Lung (tissue), 17 donors: ENCODE measurements at places on chromosomes 7 and 10. TPM values are rescaled to one million over a fixed set of nuclear protein-coding genes. Genes with fewer than 3 reads are reported as not detected.

Gene TET1
- total RNA-seq: 23.5 TPM

DNA sequence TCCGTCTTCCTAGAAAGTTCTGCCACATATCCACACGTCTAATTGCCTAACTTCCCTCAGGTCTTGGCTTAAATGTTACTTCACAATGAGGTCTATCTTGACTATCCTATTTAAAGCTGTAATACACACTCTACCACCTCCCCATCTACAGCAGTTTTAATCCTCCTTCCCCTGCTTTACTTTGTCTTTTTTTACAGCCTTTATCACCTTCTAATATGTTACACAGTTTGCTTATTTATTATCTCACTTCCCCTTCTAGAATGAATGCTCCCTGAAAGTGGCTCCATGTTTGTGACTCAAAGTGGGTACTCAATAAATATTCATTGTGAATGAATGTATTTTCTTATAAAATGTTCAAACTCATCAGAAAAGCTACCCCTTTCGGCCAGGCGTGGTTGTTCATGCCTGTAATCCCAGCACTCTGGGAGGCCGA is 13.6 kb upstream of the MICU1 start:
- no peaks in the 10 kb centered on the region for H3K27me3 ChIP-seq
- H3K27ac ChIP-seq: no peak overlapping the region
- no peak for DNase-seq
- H3K4me1 ChIP-seq: no peaks in the 10 kb centered on the region

Gene SLC26A3
- 0.31 TPM for total RNA-seq

DNA sequence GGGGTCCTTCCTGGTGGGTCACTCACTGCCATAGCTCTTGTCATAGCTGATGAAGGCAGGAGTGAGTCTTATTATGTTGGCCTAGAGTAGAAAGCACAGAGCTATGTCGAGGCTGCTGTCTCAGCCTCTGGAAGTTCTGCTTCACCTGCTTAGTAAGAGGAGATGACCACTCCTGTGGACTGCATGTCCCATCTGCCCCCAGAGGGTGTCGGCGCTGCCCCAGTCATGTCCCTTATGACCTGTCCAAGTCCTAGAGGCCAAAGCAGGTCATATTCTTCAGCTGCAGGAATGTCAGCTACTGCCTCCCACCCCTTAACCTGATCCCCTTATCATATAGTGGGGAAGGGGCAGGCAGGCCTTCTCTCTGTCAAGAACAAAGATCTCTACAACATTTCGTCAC is 72.4 kb upstream of the AGK start:
- no peak overlapping the region for H3K27ac ChIP-seq
- H3K36me3 ChIP-seq: no peaks in the 10 kb centered on the region
- peaks cover 9% of the 10 kb centered on the region for H3K4me1 ChIP-seq
- H3K4me3 ChIP-seq: no peak overlapping the region
- no peaks in the 10 kb centered on the region for H3K27me3 ChIP-seq

- H3K27ac ChIP-seq: no peak overlapping the region
- peak; percentile 53 for DNase-seq
- no peaks in the 10 kb centered on the region for H3K36me3 ChIP-seq
- H3K4me1 ChIP-seq: no peaks in the 10 kb centered on the region
- no peaks in the 10 kb centered on the region for H3K27me3 ChIP-seq
Measured at GRCh38 chr7:134720091-134720935, 59.1 kb upstream of the CALD1 start.

GRCh38 chr10:30093303-30093950 is 34.0 kb upstream of the JCAD start:
- no peak overlapping the region for H3K4me3 ChIP-seq
- H3K27ac ChIP-seq: no peak overlapping the region
- no peaks in the 10 kb centered on the region for H3K27me3 ChIP-seq
- DNase-seq: no peak
- no peaks in the 10 kb centered on the region for H3K4me1 ChIP-seq

Gene CPN1
- total RNA-seq: not detected
